ENCODE measurements at places on chromosomes 6 and 20.
A peak's percentile ranks its signal among the peaks of the same experiment; 100 is the strongest.

- DNase-seq: no peak
Measured at GRCh38 chr20:37310951-37311350, 21.5 kb downstream of the MANBAL start.

- no peak for DNase-seq
Measured at GRCh38 chr6:97113170-97113569, 169.8 kb downstream of the MMS22L start.

- DNase-seq: peak; percentile 42
Measured at GRCh38 chr6:46419576-46420002, 71.7 kb downstream of the RCAN2 start.

- no peak for DNase-seq
Measured at GRCh38 chr6:80271074-80271473, 164.6 kb downstream of the BCKDHB start.

GRCh38 chr6:90202156-90202555, 94.5 kb downstream of the BACH2 start:
- no peak for DNase-seq

- peak; percentile 85 for DNase-seq
Measured at GRCh38 chr6:10759884-10760329, 12.3 kb downstream of the TMEM14B start.

DNA sequence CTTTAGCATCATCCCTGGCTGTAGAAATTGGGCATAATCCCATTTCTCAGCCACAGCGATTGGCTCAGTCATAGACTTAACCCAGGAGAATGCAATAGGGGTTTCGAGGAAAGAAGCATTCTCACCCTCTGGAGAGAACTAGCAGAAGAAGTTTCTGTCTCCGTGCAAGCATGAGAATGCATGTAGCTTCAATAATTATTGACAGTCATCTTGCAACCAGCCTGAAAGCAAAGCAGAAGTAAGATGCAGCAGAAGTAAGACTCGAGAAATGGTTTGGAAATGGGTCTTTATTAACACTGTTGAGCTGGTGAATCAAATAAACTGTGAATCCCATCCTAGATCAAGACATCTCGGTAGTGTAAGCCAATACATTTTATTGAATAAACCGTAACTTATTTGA, 828.8 kb upstream of the GJE1 start:
- DNase-seq: no peak

GRCh38 chr6:106125925-106126435, 39.8 kb downstream of the PRDM1 start:
- DNase-seq: no peak

All from SW 1271 (cell line).